ENCODE measurements at places on chromosomes 3 and 15.

DNA sequence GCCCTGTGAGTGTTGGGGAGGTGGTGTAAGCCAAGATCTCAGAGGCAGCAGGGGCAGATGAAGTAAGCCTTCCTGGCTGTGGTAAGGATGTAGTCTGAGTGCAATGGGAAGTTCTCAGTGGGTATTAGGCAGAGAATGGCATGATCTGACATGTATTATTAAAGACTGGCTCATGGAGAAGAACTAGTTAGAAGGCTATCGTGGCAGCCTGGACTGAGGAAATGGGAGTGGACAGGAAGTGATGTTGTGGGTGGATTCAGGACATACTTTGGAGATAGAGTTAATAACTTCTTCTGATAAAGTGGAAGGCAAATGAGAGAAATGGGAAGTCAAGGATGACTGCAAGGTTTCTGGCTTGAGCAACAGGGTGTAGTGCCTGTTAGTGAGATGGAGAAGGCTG lies 250.9 kb upstream of the CFAP20DC start:
- DNase-seq: no peak

DNA sequence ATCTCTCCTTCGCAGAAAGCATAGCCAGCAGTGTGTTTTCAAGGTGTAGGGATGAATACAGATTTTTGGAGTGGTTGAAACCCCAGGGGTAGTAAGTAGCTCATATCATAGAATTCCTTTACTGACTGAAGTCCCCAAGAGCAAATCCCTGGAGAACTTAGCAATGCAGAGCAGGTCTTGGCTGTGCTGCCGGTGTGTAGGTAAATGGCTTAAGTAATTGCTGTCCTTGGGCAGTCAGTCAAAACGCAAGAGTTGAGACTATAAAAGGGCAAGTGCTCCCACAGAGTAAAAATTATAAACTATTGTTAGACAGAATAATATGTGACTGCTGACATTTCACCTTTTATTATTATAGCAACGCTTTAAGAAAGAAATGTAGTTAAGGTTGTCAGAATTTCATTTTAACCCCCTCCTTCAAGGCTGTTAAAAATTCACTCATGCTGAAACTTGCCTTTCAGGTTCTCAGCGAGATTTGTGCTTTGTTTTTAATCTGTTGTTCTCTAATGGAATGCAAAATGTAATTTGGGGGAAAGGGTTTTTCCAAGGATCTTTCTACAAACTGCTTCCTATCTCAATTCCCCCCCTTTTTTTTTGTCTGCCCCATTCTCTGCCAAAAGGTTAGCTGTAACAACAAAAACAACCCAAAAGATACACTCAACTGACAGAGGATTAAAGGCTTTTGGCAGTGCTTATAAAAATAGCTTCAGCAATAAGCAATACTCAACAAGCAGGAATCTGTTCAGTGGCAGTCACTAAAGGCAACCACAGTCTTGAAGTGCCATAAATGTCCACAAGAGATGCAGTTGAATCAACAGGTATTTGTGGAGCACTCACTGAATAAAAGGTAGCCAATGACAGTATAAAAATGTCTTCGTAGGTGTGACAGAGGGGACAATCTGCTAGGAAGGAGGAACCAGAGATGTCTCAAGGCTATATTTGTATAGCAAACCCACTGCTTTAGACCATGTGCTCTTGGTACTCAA lies 105.3 kb downstream of the THRB start:
- no peak for DNase-seq

DNA sequence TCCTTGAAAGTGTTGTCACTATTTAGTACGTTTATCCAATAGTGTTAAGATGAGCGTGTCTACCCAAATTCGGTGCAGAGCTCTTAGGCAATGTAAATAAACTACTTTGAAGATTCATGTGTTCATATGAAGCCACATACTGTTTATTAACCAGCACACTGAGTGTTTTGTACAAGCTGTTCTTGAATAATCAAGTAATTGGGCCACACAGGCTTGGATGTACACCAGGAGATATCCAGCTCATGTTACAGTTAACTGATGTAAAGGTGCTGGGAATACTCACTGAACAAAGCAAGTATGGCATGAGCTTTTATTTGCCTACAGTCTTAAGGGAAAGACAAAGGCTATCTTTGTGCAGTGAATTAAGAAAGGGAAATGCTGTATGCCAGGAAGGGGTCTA lies 632 bp upstream of the DHX36 start:
- no peak for DNase-seq

- peak; percentile 38 for DNase-seq
Measured at GRCh38 chr15:23877502-23878412, 190.7 kb upstream of the NDN start.

- no peak for DNase-seq
Measured at GRCh38 chr15:87736401-87736800, 520.1 kb downstream of the NTRK3 start.
